ENCODE measurements at places on chromosomes 5 and 9.

GRCh38 chr9:108708448-108708847, 147.3 kb downstream of the ACTL7B start:
- no peak for DNase-seq

DNA sequence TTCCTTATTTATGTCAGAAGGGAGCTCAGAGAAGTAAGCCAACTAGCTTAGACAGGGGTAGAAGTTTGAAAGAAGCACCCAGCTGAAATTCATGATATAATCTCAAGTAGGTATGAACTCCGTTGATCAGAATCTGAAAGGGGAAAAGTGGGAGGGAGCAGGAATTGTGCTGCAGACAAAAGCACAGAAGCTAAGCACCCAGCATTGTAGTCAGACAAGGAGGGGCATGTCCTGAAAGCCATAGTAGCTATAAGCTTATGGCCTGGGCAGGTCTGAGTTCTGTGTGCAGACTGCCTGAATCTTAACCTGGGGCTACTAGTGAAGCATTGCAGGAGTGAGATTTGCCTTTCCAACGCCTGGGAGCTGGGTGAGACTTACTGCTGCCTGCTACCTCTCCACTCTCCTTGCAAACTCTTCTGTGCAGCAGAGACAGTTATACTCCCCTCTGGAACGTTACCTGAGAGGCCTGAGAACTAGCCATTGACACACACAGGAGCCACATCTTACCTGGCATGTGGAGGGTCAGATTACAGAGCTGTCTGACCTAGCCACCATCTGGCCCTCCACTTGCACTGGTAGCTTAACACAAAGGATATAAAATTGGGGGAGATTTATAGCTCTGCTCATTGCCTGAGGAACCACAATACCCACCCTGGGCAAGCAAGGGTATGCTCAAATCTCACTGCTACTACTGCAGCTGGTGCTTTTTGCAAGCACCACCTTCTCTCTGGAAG, 9.8 kb upstream of the CYLC2 start:
- no peak for DNase-seq

- peak; percentile 1 for DNase-seq
Measured at GRCh38 chr5:72107131-72107900, at the start of gene MAP1B. Gene MAP1B, plus strand, starts transcription at chr5:72107475. Its CDS starts 57 bp downstream, at chr5:72107532.

DNA sequence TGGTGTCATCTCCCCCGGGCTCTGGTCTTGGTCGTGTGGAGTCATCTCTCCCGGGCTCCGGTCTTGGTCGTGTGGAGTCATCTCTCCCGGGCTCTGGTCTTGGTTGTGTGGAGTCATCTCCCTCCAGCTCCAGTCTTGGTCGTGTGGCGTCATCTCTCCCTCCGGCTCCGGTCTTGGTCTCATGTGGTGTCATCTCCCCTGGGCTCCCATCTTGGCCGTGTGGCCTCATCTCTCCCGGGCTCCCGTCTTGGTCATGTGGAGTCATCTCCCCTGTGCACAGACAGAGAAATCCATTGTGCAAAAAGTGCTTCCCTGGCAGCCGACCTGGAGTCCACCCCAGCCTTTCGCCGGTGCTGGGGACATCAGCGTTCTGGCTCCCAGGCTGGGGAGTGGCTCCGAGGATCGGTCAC, 91.1 kb upstream of the CACNA1B start:
- DNase-seq: no peak

GRCh38 chr5:89228355-89228754, 345.4 kb upstream of the MEF2C start:
- DNase-seq: no peak

DNA sequence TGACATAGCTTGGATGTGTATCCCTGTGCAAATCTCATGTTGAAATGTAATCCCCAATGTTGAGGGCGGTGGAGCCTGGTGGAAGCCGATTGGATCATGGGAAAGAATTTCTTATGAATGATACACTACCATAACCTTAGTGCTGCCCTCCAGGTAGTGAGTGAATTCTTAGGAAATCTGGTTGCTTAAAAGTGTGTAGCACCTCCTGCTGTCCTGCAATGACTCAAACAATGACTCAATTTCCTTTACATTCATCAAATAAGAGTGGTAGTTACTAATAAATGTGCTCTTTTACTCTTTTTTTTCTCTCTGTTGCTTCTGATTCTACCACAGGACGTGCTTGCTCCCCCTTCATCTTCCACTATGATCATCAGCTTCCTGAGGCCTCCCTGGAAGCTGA, 1696.0 kb upstream of the CDH9 start:
- DNase-seq: no peak

GRCh38 chr5:90939211-90939610, 380.6 kb downstream of the ADGRV1 start:
- DNase-seq: no peak

DNA sequence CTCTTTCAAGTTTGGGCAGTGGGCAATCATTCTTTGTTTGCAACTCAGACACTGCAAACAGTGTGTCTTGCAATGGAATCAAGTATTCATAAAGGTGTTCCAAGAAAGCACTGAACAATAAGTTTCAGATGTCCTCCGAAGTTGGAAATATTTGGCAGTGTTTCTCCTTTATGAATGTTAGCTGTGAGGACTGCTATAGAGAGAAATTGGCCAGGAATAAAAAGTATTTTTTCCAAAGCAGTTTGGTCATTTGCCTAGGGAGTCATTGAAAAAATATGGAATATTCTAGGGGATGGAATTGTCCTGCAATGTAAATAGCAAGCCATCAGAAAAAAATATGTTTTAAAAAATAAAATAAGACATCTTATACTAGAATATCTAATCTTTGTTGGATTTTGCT, 688.6 kb upstream of the SEMA6A start:
- DNase-seq: no peak

DNA sequence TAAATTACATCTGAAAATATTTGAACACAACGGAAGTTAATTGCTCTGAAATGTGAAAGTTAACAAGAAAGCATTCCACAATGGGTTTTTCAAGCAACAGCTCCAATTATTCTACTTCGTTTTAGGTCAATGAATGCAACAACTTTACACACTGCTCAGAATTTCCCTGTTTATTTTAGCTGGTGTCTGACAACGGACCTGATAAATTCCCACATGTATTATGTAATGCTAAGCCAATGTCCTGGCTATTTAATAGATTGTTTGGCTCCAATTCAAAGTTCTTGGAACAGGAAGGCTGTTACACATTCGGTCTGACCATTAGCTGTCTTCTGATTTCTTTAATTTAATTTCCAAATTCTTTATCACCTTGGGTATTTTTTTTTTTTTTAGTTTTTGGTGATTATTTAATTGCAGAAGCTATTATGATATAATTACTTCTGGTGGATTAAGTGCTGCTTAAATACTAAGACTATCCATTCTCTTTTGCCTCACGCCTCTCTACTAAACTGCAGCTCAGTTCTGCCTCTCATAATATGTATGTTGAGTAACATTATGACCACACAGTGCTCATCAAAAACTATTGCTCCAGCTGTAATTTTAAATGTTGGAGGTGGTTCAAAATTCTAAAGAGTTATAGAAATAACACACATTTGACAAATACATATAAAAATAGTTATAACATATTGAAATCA, 57.9 kb downstream of the MEF2C start:
- no peak for DNase-seq
